ENCODE measurements at places on chromosomes 3 and 15.

- DNase-seq, result no peak
Observed at GRCh38 chr15:100635406-100636071, 33.1 kb downstream of the ASB7 start.

GRCh38 chr15:29403772-29404171 is 134.2 kb upstream of the NSMCE3 start:
- DNase-seq, result no peak

- DNase-seq, result no peak
Observed at GRCh38 chr15:57297163-57297593, 79.1 kb upstream of the CGNL1 start.

GRCh38 chr3:148510116-148510515 is 187.6 kb upstream of the AGTR1 start:
- no peak for DNase-seq

DNA sequence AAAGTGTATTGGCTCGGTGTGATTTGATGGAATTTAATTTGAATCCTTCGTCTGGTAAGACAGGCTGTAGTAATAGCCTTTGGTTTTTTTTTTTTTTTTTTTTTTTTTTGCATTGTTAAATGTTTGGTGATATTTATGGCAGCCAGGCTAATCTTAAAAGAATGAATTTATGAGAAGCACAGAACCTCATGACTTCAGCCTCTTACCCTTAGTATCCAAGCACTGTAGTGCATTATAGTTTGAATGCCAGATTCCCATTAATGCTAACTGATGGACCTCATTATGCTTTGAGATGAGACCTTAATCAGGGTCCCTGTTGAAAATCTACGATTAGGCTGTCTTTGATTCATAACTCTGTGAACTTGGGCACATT is 110.6 kb upstream of the SAMMSON start:
- DNase-seq, result no peak

DNA sequence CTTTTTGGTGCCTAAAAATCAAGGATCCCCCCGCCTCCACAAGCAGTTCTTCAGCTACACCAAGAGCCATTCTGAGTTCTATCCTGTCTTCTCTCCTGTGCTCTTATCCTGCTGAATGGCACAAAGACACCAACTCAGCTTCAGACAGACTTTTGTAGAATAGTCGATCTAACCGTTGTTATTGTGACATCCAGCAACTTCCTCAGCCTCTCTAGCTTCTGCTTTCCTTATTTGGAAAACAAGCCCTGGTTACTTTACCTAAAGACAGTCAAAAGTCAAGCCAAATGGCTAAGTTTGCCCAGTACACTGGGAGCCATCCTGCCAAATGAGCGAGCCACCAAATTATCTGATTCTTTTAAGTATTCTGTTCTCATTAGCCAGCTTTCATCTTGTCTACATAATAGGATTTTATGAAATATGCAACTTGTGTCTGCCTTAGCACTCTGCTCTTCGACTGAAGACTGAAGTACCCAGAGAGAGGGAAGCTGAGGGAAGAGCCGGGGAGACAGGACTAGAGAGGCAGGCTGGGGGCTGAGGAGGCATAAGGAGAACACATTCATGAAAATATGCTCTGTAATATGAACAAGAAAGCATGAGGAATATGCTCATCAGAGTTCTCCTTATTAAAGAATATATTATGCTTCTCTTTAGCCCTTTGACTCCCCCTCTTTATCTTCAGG is 35.1 kb downstream of the LYZL4 start:
- no peak for DNase-seq

DNA sequence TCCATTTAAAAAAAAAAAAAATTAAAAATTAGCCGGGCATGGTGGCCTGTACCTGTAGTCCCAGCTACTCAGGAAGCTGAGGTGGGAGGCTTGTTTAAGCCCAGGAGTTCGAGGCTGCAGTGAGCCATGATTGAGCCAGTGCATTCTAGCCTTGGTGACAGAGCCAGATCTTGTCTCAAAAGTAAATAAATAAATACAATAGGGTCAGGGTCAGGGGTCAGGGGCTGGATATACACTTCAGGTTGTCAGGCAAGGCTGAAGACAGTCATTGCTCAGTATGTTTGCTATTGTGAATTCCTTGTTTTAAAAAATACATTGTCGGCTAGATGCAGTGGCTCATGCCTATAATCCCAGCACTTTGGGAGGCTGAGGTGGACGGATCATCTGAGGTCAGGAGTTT is 8.1 kb upstream of the TKT start:
- DNase-seq, result no peak

DNA sequence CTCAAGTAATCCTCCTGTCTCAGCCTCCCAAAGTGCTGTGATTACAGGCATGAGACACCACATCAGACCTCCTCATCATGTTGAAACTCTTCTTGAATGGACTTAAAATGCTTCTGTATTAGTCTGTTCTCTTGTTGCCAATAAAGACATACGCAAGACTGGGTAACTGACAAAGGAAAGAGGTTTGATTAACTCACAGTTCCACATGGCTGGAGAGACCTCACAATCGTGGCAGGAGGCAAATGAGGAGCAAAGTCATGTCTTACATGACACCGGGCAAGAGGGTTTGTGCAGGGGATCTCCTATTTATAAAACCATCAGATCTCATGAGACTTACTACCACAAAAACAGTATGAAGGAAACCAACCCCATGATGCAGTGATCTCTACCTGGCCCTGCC is 113.5 kb downstream of the CNTN4 start:
- DNase-seq, result no peak

DNA sequence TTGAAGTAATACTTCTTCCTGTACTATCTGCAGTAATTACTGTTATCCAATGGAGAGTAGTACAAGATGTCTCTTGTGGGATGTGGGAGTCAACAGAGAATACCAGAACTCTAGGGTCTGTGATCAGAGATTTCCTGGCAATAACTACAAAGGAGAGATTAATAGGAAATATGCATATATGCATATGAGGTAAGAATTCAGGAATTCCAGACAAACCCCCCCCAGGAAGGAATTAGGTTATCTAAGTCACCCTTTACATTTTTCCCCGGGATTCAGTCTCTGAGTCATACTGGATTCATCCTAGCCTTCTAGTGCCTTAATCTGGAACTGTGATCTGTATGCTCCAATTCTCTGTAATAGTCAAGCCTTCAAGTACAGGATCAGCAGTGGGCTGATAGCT is 49.4 kb downstream of the GTF2E1 start:
- no peak for DNase-seq

- no peak for DNase-seq
Observed at GRCh38 chr3:103813955-103814354, 1379.1 kb downstream of the ZPLD1 start.

- DNase-seq, result no peak
Observed at GRCh38 chr3:27479806-27480543, 4.2 kb downstream of the SLC4A7 start.

DNA sequence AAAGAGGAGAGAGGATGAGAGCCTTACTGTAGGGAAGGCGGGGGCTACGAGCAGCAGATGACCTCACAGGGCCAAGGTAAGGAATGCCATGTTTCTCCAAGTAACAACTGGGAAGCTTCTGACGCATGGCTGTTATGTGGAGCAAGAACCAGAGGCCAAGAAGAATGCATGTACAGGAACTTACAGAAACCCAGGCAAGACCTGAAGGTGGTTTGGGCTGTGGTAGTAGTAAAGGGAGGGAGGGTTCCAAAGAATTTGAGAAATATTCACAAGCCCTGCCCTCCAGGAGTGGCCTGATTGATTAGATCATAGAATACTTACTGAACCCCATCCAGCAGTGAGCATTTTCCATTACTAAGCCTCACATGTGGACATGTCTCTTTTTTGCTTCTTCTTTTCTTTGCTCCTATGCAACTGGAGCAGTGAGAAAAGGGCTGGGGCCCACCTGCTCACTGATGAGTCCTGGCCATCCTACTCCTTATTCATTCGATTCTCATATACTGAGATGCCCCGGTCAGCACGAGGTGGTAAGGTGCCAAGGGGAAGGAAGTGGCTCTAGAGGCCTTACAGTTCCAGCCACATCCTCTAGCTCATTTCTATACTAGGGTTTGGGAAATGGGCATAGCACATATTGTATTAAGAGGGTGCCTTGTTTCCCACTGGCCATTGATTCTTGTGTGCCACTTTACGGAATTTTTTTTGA is 8.3 kb upstream of the SLC12A8 start:
- no peak for DNase-seq

DNA sequence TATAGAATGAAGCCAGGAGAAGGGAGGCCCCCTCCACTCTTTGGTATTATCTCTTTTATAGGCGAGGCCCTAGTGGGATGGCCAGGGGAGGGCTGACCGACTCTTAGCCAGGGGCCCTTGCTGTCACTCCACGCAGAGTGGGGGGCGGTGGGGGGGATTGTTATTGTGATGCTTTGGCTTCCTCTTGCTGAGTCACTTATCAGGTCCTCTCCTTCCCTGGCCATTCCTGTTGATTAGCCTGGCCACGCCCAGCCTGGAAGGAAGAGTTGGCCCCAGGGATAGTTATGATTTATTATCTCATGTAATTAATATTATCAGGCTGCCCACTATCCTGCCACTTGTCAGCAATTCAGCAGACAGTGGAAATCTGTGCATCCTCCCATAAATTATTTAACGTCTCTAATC is 25.5 kb upstream of the SKOR1 start:
- no peak for DNase-seq

DNA sequence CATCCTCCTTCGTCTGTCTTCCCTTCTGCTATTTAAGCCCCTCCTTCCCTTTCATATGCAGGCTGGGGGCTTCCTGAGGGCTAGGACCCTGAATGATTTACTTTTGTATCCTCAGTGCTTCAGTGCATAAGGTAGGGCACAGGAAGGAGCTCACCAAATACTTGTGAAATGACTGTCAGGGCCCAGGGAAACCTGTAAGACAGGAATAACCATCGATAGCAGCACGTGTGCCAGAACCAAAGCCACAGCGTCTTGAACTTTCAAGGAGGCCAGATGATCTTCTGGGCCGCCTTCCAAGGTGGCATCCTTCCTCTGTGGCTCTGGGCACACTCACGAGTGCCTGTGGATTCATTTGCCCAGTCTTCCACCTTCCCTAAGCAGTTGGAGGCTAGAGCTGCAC is 3.9 kb downstream of the TMED3 start:
- no peak for DNase-seq

- DNase-seq, result no peak
Observed at GRCh38 chr3:47407896-47408838, 27.3 kb downstream of the PTPN23 start.

DNA sequence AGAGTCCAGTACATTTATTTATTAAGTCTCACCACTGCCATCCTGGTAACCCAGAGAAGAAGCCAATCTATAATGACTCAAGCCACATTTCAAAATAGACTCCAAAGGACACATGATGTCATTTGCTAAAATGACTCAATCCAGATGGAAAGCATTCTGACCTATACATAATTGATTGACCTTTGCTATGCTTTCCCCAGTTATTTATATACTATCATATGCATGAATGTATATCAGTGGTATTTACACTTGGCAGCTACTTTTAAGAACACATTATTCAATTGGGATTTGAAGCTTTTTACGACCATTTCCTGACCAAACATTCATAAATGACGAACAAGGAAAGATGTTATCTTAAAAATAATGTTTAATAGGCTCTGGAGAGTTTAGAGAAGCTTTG is 297.2 kb downstream of the FHIT start:
- no peak for DNase-seq

DNA sequence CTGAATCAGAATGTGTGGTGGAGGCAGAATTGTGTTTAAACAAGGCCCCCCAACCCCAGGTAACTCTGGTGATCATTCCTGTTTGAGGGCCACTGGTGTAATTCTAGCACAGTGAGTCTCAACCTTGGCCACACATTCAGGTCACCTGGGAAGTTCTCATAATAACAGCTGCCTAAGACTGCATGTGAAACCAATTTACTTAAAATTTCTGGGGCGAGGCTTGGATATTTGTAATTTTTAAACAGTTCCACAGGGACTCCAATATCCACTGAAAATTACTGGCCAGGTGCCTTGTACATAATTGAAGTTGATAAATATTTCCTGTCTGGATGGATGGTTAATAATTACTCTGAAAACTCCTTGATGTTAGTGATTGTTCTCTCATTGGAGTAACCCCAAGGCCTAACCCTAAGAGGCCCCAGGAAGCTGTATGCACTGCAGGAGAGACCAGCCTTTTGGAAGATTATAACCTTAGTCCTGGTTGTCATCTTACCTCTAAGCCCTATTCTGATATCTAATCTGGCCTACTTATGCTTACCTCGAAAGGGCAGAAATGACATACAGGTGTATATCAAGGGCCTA is 25.7 kb upstream of the EPHB1 start:
- DNase-seq, result no peak

GRCh38 chr15:90619468-90619867 is 89.7 kb downstream of the CRTC3 start:
- no peak for DNase-seq

- no peak for DNase-seq
Observed at GRCh38 chr15:41957021-41957897, 15.1 kb downstream of the EHD4 start.

- DNase-seq, result no peak
Observed at GRCh38 chr15:25179673-25180511, 225.1 kb downstream of the SNRPN start.

DNA sequence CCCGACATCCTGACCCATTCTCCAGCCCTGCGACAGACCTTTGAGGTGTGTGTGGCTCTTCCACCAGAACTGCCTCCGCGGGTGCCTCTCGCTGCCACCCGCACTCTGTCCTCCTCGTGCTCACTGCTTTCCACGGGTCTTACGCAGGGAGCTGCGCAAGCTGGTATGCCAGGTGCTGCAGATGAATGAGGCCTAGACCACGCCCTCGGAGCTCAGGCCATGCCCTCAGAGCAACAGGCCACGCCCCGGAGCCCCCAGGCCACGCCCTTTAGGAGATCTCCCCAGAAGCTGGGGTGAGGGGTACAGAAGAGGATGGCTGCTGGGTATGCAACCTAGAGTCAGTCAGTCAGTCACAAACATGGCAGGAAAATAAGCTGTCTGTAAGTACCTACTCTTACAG is 300.3 kb downstream of the GABRG3 start:
- DNase-seq, result no peak

DNA sequence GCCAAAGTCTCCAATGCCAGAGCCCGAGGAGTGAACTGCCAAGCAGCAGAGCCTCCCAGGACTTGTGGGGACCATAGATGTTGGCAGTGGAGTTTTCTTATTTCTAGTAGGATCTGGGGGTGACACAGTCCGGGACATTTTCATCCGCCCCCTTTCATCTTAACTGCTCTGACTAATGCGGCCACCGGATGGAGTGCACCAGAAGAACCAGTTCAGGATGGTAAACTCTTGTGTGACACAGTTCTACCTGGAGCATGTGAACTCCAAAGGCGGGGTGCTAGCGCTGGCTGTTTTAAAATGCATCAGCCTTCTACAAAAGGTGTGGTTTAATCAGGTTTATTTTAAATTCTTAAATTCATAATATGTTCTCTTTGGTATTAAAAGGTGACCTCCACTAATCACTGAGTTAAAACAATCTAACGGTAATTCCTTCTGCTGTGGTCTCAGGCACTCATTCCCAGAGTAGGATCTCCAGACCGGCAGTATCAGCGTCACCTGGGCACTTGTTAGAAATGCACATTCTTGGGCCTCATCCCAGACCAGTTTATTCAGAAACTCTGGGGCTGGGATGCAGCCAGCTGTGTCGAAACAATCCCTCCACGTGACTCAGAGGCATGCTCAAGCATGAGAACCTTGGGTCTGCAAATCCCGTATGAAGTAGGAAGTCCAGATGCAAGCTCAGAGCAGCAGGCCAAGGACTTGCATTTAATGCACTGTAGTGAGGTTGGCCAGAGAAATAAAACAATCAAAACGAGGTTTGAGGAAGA is 105.5 kb downstream of the GABRB3 start:
- no peak for DNase-seq

- no peak for DNase-seq
Observed at GRCh38 chr15:44295750-44296431, 7.4 kb downstream of the GOLM2 start.

GRCh38 chr3:143538577-143538981 is 309.7 kb downstream of the SLC9A9 start:
- DNase-seq, result no peak

Data from hippocampal formation (tissue), 2 donors.